Activated T-helper 9 cell treated with anti-CD3 and anti-CD28 coated beads, Interleukin-2, amount 50 U/mL, for 16 hours (primary cell): ENCODE measurements at places on chromosomes 1 and 21.
A peak's percentile ranks its signal among the peaks of the same experiment; 100 is the strongest.

GRCh38 chr1:43243299-43243698 is 26.5 kb upstream of the TMEM125 start:
- no peak for DNase-seq

DNA sequence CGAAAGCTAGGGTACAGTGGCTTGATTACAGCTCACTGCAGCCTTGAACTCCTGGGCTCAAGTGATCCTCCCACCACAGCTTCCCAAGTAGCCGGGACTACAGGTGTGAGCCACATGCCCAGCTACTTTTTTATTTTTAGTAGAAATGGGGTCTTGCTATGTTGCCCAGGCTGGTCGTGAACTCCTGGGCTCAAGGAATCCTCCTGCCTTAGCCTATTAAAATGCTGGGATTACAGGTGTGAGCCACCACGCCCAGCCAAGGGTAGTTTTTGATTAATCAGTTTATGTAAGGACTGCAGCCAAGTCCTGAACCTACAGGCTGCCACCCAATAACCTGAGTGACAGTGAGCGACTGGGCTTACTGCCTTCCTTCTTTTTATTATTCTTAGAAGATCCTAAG is 88.3 kb downstream of the PIK3R3 start:
- DNase-seq = no peak

DNA sequence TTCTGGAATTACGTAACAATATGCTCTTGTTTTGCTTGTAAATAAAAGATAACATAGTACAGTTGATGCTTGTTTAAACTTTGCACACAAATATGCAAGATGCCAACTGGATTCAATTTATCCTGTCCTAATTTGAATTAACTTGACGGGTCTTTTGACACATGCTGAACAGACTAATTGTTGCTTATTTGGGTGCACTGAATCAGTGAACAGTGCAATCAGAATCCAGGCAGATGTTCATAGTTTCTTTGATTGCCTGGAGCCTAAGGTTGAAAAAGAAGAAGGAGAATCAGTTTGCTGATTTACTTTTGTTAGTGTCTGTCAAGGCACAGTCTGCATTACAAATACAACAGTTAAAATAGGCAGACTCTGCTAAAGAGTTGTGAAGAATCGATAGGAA is 307.9 kb downstream of the COL11A1 start:
- no peak for DNase-seq

DNA sequence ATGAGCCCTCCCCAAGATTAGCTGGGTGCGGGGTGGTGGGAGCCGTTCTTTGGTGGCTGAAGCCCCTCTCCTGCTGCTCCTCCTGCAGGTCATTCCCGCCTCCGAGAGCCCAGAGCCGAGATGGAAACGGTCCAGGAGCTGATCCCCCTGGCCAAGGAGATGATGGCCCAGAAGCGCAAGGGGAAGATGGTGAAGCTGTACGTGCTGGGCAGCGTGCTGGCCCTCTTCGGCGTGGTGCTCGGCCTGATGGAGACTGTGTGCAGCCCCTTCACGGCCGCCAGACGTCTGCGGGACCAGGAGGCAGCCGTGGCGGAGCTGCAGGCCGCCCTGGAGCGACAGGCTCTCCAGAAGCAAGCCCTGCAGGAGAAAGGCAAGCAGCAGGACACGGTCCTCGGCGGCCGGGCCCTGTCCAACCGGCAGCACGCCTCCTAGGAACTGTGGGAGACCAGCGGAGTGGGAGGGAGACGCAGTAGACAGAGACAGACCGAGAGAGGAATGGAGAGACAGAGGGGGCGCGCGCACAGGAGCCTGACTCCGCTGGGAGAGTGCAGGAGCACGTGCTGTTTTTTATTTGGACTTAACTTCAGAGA is 448 bp downstream of the G0S2 start:
- no peak for DNase-seq

- DNase-seq = no peak
These were observed 1.5 kb downstream of the GSTM4 start for GRCh38 chr1:109657395-109657794.

- DNase-seq = peak; percentile 31
These were observed 449 bp downstream of the EPS15 start for GRCh38 chr1:51518586-51519047.

DNA sequence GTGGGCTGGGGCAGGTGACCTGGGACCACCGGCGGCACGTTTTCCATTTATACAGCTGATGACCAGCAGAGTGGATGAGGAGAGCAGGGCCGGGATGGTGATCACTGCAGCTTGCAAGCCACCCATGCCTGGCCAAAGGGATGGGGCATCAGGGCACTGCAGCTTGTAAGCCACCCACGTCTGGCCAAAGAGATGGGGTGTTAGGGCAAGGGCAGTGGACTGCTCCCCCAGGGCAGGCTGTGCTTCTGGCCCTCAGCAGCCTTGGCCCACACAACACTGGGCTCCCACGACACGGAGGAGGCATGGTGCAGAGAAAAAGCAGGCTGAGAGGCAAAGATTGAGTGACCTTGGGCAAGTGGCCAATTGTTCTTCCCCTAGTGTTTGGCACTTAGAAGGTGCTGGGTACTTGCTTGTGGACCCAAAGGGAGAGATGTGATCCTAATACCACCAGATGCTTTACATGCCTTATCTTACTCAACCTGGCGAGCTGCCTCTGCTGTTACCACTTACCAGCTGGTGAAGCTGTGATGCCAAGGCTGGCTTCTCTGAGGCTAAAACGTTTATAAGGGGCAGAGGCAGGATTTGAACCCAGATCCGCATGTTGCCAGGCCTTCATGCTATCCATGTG is 48.3 kb downstream of the TRIM62 start:
- no peak for DNase-seq
